Naive B cell (primary cell): ENCODE measurements at places on chromosomes 3 and 15.

DNA sequence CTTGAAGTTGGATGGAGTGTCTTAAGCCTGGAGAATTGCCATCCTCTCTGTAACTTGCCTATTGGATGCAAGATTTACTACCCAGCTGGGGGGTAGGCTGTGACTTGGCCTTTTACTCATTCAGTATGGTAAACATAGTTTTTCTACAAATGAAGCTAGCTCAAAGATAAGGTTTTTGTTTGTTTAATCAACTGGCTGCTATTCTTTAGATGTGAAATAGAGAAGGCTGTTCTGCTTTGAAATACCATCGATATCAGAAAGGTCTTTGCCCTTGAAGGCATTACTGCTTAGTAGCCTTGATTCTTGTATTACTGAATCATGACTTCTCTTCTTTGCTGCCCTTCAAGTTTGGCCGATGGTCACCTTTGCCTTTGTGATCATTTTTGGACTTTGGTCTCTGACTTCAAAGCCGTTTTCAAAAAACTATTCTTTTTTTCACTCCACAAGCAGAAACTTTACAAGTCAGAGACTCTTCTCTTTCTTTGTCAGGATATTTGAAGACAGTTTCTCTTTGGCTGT lies 83.1 kb downstream of the GAP43 start:
- no peak for DNase-seq

DNA sequence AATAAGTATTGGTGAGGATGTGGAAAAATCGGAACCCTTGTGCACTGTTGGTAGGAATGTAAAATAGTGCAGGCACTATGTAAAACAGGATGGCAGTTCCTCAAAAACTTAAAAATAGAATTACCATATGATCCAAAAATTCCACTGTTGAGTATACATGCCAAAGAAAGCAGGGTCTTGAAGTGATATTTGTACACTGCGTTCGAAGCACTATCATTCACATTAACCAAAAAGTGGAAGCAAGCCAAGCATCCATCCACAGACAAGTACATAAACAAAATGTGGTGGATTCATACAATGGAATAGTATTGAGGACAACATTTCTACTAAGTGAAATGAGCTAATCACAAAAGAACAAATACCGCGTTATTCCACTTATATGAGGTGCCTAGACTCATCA lies 200.7 kb downstream of the TJP1 start:
- no peak for DNase-seq

DNA sequence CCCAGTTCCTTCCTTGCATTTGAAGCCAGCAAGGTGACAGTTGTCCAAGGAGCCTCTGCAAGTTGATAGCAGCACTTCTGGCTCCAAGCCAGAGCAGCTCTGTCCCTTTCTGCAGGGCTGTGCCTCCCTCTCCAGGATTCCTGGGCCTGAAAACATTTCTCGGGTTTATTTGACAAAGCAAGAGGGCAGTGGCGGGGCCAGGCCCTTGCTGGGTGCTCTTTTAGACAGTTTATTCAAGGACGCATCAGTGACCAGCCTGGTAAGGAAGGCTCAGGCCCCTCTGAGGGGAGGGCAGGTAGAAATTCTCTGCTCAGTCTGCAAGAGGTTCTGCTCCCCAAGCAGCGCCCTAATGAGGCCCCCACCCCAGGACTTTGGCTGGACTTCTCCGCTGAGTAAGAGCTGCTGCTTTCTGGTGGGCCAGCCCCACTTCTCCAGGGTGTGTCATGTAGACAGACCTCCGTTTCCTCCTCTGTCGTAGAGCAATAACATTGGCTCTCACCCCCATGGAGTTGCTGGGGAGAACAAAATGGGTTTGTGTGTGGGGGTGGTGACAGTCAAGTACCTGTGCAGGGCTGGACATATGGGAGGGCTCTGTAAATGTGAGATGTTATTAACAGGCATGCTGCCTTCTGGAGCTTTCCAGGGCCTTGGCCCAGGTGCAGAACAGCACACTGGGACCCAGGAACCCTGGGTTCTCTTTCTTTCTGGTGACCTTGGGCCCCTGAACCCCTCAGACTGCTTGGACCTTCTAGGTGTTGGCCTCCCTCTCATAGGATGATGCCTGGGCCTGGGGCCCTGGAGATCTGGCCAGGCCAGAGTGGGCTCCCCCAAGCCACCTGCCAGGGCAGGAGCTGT lies 146.2 kb upstream of the TLE3 start:
- no peak for DNase-seq

GRCh38 chr3:25589104-25589782 lies 75.5 kb downstream of the TOP2B start:
- DNase-seq, result no peak

GRCh38 chr3:28150465-28151206 lies 90.8 kb upstream of the CMC1 start:
- DNase-seq, result no peak

GRCh38 chr15:39154776-39155175 lies 426.1 kb upstream of the THBS1 start:
- no peak for DNase-seq

- no peak for DNase-seq
Measured at GRCh38 chr3:147945968-147946519, 536.9 kb downstream of the ZIC1 start.

DNA sequence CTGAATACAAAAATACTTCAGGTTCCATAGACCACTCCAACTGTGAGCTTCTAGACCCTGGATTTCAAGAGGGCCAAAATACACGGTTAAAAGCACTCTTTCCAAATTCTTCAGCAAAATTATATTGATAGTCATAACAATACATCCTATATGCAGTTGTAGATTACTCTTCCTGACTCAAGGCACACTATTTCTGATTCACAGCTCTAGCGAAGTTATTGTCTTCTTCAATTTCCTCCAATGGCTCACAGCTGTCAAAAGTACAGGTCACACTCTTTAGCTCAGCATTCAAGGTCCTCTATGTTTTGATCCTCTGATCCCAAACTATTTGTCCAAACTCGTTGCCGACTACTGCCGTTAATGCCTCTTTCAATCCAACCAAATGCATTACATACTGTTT lies 13.5 kb upstream of the CCDC80 start:
- DNase-seq, result no peak

DNA sequence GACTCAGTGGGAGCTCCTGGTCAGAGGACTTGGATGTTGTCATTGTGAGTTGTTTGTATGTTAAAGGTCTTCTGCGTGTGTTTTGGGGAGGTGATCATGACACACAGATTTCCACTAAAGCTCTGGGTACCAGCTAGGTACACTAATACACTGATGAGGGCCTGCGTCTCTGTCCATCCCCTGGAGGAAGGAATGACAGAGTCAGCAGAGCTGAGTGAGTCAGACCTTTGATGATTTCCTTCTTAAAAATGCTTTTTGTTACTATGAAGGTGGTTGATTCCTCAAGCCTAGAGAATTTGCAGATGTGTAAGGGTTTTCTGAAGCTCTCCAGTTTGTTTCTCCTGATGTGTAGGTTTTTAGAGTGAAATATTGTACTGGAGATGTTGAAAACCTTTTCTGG lies 424.1 kb upstream of the TPM1 start:
- DNase-seq, result no peak

DNA sequence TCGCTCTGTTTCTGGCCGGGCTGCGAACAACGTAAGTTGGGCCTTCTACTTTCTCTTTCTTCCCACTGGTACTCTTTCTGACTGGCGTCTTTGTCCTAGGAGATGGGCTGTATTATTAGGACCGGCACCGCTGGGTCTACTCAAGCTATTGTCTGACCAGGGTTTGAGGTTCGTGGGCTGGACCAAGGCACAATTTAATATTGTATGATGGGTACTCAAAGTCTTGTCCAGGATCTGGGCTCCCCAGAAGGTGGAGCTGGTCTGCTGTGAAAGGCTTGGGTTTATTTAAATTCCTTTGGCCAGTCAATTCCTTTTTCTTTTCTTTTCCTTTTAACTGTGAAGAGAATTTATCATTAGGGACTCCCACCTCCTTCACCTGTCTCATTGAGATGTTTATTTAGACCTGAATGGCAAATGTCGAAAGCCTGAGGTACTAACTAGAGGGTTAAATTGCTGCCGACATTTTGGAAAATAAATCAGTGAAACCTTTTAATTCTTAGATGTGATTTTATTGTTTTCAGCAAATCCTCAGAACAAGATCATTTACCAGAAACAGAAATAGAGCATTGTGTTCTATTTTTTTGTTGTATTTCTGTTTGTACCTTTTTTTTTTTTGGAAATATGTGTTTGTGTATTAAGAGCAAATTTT lies 410 bp downstream of the LRRC49 start:
- DNase-seq, result no peak

- no peak for DNase-seq
Measured at GRCh38 chr15:65451989-65452388, 29.2 kb upstream of the IGDCC4 start.

DNA sequence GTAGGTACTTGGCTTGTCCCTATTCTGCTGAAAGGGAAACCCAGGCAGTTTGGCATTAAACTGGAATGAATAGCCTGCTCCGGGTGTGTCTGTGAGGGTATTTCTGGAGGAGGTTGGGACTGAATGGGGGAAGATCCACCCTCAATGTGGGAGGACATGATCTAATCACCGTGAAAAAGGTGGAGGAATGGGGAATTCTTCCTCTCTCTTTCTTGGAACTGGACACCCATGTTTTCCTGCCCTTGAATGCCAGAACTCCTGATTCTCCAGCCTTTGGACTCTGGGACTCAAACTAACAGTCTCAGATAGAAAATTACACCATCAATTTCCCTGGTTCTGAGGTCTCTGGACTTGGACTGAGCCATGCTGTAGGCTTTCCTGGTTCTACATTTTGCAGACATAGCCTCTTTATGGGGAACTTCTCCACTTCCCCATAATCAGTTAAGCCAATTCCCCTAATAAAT lies 391.7 kb downstream of the EDEM1 start:
- no peak for DNase-seq

DNA sequence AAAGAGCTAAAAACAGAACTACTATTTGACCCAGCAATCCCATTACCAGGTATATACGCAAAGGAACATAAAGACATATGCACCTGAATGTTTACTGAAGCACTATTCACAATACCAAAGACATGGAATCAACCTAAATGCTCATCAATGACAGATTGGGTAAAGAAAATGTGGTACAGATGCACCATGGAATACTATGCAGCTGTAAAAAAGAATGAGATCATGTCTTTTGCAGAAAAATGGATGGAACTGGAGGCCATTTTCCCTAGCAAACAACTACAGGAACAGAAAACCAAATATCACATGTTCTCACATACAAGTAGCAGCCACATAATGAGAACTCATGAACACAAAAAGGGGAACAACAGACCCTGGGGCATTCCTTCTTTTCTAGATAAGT lies 208.9 kb upstream of the LRRFIP2 start:
- DNase-seq, result no peak

- no peak for DNase-seq
Measured at GRCh38 chr3:175493301-175493700, 634.2 kb downstream of the NAALADL2 start.

DNA sequence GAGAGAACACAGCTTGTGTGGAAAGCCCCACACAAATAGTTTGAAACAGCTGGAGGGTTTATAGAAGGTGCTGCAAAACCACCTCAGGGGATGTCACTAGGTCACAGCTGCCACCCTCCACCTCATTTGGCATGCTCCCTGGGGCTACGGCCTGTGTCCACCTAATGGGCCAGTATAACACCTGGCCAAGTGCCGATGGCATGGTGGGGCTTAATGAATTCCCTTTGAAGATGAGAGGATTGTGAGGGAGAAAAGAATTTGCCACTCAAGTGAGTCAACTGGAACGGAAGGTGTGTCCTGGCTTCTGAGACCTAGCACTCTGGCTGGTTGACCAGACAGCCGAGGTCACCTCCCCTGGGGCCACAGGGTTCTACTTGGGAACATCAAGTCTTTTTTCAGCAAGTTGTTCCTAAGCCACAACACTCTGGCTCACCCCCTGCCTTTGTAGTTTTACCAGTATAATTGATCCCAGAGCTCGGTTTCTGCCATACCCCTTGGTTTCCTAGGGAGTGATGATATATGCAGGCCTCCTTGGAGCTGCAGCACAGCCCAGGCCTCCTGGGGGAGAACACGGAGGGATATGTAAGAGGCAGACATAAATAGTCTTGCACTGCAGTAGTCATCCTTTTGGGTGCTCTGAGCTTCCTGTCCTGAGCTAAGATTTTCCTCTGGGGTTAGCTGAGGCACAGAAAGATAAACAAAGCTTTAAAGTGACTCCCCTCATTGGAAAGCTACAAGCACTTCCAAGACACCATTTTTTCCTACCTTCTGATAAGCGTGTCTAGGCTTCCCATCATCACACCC lies 178.2 kb upstream of the LPP start:
- DNase-seq, result no peak

DNA sequence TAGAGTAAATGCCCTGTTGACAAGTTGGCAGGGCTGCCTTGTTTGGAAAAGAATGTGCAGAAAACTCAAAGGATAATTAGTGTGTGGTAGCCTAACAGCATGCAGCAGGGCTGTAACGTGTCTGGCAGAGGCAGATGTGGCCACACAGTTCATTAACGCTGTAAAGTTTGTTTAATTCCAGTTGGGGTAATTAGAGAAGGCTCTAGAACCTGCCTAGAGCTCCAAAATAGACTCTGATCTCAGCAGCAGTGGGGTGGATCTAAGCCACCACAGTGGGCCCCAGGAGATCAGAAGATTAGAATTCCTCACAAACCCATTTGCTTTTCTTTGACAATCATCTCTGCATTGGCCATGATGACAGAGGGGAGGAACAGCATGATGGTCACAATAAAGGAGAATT lies 65.1 kb upstream of the LEKR1 start:
- no peak for DNase-seq

DNA sequence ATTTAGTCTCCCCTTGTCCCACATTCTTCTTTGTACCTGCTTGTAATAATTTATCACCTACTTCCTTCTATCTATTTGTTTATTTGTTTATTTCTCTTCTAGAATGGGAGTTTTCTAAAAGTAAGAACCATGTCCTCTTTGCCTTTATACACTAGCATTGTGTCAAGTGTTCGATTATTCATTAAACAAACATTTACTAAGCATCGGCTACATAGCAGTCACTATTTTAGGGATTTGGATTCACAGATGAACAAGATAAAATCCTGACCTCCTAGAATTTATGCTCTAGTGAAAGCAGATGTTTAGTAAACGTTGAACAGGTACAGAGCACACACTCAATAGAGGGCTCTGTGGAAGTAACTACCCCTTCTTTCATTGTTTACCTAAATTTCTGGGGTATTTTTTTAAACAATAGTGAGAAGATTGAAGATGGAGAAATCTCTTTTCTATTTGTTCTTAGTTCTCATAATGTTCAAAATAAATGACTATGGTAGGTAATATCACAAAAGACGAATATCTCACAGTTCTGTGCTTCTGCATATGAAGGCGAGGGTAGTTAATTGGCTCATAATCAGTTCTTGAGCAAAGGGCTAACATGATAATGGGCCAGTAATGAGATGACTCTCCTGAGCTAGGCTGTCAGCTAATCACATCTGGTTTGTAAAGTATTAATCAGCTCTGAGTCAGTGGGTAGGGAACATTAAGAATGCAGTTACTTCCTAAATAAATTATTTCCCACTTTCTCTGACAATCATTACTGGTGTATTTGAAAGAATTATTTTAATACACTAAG lies 111.9 kb downstream of the SLC9A9 start:
- DNase-seq, result no peak

GRCh38 chr3:86794361-86795065 lies 196.4 kb downstream of the VGLL3 start:
- DNase-seq, result no peak

- no peak for DNase-seq
Measured at GRCh38 chr3:17129556-17129955, 244.8 kb downstream of the PLCL2 start.

- no peak for DNase-seq
Measured at GRCh38 chr15:25422021-25422420, 16.8 kb downstream of the UBE3A start.
